ENCODE measurements at places on chromosomes 2 and 18.

DNA sequence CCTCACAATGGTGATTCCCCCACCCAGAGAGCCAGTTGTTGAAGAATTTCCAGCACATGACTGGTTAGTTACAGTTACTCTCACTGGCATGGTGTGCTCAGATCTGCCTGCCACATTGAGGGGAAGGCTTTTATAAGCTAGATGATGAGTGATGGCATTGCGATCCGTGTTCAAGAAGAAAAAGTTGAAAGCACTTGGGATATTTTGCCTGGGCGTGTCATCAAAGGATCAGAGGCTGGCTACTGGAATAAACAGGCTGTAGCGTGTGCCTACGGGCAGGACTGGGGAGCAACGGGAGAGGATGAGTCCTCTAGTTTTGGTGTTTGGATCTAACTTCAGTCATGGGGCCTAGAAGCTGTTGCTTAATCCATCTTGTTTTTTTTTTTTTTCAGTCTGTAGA is 175.0 kb downstream of the SETBP1 start:
- DNase-seq = no peak

DNA sequence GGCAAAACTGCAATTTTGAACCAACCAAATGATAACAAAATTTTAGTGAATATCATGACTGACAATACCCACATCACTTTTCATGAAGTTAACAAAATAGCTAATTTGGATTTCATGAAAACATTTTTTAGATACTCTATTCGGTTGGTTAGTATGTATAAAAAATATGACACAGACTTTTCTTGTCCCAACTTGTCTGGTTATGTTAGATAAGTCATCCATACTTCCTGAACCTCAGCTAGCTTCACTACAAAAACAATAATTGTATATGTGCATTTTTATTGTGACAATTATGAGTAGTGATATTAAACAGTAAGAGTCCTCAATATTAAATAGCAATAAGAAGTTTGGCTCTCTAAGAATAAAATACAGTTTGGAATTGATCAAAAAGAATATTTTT is 408.1 kb upstream of the DSEL start:
- no peak for DNase-seq

DNA sequence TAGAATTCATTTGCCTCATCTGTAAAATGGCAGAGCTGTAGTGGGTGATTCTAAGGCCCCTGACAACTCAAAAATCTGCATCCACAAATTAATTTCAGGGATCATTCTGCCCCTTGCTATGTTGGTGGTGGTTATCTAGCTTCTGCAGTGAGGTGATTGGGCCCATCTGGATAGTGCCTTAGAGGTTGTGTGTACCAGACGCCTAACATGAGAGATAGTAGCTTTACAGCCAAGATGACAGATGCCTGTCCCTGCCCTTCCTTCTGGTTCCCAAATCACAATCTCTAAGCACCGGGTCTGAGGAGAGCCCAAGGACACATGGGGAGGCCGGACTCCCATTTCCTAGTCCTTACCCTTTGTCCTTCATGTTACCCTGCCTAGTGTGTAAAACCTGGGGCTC is 51.1 kb upstream of the TNP1 start:
- DNase-seq = no peak

DNA sequence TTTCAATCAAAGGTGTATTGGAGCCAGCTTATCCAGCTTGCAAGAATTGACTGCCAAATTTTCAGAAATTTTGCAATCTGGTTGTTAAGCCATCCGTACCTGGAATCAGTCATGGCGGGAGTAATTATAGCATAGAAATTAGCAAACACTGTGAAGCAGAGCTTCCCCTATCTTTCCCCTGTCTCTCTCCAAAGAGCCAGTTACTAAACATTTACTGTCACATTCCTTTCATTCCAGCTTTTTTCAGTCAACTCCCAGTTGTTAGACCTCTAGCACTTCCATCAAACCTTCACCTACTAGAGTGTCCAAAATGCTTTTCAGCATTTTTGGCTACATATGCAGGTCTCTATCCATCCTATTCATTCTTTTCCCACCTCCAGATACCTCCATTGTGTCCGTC is 137.4 kb downstream of the MC4R start:
- no peak for DNase-seq

GRCh38 chr2:75493230-75493629 is 67.5 kb downstream of the EVA1A start:
- DNase-seq = no peak

- DNase-seq = no peak
These were observed 72.3 kb downstream of the FTCDNL1 start for GRCh38 chr2:199778655-199779054.

DNA sequence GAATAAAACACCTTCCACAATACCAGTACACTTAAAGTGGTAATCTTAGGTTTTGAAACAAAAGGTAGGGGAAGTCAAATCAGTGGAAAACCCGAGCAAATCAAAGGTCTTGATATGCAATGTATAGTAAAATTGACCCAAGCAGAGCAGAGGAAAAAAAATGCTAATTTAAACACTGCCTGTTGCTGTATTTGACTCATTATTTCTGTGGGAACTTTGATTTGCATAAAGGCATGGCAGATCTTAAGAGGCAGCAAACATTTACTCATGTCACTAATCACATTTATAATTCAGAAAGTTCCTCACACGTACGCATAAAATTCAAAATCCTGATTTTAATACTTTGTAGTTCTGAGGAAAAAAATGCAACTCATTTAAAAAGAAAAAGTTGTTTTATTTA is 64.4 kb downstream of the IKZF2 start:
- DNase-seq = no peak

DNA sequence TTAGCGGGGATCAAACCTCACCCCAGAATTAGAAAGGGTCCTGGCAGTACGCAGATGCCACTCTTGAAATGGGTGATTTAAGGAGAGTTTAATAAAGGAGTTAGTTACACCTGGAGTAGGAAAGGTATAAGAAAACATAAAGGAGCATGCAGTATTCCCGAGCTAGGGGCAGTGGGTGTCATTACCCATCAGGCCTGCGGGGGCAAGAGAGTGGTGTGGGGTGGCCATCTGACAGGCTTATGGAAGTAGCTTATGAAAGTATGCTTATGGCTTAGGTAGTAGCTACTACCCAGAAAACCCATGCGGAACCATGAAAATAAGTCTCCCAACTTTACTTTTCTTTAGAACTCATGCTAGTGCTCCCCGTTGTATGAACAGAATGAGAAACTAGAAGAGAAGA is 568.9 kb upstream of the ACVR2A start:
- DNase-seq = no peak

GRCh38 chr2:120583851-120584570 is 151.7 kb upstream of the GLI2 start:
- DNase-seq = no peak

DNA sequence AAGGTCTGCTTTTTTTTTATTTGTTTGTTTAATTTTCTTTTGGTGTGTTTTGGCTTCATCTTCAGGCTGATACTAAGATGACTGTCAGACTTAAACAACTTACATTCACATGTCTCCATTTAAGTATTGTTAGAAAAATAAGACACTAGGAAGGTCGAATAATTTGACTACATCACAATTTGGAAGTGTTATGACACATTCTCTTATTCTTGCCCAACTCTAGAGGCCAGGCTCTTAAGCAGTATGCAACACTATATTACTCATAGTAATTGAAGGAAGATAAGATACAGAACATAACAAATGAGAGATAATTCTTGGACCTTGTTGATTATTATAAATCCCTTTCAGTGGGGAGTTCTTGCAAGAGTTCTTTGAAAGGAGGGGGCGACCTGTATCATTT is 295.3 kb upstream of the COL3A1 start:
- DNase-seq = no peak

DNA sequence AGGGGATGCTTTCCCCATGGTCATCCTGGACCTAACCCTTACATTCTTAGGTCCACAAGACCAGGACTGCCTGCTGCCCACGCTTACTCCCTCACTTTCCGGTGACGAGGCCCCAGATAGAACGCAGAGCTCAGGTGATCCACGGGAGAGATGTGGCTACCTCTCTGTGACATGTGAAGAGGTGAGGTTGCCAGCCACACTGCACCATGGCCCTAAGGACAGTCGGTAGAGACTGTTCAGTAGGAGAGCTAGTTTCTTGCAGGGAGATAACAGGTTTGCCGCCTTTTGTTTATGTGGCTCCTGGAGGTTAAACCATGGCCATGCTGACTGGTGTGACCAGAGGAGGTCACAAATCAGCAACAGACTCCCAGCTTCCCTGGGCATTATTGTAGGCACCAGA is 71.4 kb downstream of the WDSUB1 start:
- DNase-seq = peak; percentile 51

- DNase-seq = no peak
These were observed 17.7 kb downstream of the PASK start for GRCh38 chr2:241131531-241131930.

GRCh38 chr2:238160206-238161129 is 1.7 kb downstream of the ERFE start:
- DNase-seq = no peak

- no peak for DNase-seq
These were observed 89.6 kb upstream of the MAP3K20 start for GRCh38 chr2:172986040-172986439.

DNA sequence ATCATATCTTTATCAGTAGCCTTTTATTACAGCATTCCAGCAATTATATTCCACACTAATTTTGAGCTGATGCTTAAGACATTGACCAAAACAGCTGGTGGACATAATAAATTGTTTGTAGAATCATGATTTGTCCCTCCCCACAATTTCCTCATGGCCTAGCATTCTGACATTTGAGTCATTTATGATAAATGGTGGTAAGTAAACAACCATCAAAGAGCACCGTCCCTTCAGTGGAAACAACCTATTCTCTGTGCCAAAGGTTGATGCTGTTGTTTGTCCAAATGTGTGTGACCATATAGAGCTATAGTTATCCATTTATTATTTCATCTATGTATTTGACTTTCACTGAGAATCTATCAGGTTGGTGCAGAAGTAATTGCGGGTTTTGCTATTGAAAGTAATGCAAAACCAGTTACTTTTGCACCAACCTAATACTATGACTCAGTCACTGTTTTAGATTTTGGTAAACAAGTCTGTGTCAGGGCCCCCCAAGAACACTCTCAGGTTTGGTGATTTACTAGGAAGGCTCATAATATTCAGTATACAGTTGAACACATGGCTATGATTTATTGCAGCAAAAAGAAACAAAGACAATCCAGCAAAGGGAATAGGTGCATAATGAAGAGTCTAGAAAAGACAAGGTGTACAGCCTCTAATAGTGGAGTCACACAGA is 608.7 kb upstream of the REG3G start:
- DNase-seq = no peak

DNA sequence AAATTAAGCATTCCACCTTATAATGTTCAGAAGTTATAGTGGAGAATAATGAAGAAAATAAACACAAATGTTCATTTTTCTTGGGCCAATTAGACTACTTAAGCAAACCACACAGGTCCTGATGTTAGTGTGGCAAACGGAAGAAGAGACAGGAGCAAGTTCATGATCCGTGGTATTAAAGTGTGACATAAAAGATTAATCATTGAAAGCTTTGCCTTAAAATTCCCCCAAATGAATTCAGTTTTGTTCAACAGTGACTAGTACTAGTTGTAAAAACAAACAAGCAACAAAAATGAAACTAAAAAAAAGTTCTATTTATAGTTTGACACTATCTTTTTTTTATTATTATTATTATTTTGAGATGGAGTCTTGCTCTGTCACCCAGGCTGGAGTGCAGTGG is 73.7 kb downstream of the RFTN2 start:
- DNase-seq = no peak

DNA sequence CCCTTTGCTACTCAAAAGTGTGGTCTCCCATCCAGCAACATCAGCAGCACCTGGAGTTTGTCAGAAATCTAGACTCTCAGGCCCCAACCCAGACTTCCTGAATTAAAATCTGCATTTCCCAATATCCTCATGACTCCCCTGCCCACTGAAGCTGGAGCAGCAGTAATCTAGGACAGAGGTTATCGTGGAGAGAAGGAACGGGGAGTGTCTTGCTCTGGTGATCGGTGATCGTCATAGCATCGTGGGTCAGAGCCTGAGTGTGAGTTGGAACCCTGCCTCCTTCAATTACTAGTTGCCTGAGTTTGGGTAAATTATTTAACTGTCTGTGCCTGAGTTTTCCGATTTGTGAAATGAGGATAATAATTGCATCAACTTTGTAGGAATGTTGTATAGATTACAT is 217.3 kb upstream of the ATP5MC3 start:
- DNase-seq = no peak

- DNase-seq = no peak
These were observed 19.0 kb upstream of the DIPK1C start for GRCh38 chr18:74476140-74476539.

DNA sequence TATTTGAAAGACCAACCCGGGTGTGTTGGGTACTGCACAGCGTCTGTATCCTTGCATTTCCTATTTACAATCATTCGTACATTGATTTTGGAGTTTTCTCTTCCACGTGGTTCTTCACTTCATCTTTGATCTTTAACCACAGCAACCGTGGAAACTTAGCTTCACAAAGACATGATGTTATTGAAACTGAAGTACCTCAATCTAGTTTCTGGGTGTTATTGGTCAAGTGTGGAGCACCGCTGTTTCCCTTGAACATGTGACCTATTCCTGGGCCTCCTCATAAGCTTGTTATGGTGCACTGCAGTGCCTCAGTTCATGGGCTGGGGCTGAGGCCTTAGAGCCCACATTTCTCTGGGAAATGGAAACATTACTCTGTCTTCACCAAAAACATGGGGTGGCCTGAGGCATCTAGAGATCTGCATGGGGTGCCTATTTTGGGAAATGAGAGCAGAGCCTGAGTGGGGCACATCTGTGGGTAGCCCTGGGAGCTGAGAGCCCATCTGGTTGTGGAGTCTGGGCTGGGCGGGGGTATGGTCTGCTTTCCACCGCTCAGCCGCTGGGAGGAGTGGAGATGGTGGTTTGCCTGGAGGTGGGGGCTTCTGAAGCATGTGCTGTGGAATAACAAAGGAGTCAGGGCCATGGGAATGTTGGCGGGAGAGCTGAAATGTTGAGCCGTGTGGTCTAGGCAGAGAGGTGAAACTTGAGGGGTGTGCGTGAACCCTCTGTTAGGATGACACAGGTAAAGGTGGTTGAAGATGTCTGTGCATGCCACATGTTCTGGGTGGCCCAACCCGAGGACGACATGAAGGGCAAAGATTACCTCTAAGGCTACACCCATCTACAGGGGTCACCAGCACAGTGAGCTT is 37.4 kb downstream of the ZNF236 start:
- DNase-seq = no peak

- DNase-seq = no peak
These were observed 4.8 kb upstream of the TTC39C start for GRCh38 chr18:24009651-24010333.

- no peak for DNase-seq
These were observed 701.6 kb upstream of the ZEB2 start for GRCh38 chr2:145221516-145221915.
